ENCODE measurements at places on chromosomes 3 and 15. TPM values are rescaled to one million over a fixed set of nuclear protein-coding genes. Genes with fewer than 3 reads are reported as not detected.

- DNase-seq: no peak
Measured at GRCh38 chr3:114446600-114446999, 152.8 kb downstream of the TIGIT start.

DNA sequence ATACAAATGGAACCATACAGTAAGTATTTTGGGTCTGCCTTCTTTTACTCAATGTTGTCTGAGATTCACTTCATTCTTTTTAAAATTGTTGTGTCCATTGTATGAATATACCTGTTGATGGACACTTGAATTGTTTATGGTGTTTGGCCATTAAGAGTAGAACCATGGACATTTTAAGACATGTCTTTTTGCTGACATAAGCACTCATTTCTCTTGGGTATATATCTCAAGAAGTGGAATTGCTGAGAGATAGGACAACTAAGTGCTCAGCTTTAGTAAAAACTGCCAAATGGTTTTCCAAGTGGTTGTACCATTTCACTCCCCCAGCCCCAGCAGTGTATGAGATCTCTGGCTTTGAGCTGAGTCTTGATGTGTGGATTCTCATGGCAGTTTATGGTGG lies 28.2 kb downstream of the POMGNT2 start:
- no peak for DNase-seq

- no peak for DNase-seq
Measured at GRCh38 chr15:29344474-29344873, 74.9 kb upstream of the NSMCE3 start.

The COLQ gene
- 4.3 TPM for total RNA-seq

DNA sequence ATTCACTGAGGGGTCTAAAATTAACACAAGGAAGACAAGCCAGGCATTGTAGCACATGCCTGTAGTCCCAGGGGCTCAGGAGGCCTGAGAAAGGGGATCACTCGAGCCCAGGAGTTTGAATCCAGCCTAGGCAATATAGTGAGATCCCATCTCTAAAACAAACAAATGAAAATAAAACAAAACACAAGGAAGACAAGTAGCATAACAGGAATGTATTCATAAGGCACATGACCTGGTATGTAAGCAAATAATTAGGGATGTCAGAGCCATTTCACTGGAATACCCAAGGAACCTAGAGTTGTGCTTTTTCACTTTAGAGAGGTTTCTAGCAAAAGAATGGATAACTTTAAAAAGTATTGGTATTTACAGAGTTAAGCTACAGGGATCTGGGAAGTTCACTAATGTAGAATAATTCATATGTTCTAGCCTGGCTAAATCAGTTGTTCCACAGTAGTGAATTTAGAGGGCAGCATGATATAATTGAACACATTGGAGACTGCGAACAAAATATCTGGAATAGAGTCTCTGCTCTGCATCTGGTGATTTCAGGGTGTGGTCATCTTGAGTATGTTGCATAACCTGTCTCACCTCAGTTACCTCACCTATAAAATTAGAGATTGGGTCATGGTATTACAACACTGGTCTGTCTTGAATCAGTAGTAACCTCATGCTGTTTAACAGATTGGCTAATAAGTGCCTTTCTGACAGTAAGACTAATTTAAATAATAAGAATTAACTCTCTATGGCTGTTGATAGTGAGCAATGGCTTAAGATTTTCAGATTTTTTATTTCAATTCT lies 9.3 kb downstream of the GRAMD1C start:
- DNase-seq: no peak

- no peak for DNase-seq
Measured at GRCh38 chr15:42020713-42021273, at the start of gene PLA2G4E. Gene PLA2G4E, minus strand, starts transcription at chr15:42021042. Its CDS starts 12 bp downstream, at chr15:42021030.

DNA sequence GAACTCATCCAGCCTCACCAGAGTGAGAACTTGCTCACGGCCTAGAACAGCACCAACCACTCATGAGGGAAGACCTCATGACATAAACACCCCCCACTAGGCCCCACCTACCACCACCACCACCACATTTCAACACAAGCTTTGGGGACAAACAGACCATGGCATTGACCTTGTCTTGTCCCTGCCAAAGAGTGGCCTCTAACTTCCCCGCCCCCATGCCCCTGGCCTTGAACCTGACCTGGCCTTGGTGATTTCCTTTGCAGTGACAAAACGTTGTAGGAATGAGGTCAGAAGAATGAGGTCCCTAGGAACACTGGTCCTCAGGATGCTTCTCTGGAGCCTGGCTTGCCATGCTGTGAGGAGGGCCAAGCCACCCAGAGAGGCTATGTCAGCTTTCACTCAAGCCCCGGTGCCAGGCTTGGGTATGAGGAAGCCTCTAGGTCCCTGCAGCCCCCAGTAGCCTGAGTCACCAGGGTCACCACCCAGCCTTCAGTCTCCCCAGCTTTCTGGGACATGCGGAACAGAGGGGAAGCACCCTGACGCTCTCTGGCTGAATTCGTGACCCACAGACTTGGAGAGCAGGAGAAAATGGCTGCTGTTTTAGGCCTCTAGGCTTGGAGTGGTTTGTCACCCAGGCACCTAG lies 57.9 kb downstream of the TPRA1 start:
- DNase-seq: no peak

DNA sequence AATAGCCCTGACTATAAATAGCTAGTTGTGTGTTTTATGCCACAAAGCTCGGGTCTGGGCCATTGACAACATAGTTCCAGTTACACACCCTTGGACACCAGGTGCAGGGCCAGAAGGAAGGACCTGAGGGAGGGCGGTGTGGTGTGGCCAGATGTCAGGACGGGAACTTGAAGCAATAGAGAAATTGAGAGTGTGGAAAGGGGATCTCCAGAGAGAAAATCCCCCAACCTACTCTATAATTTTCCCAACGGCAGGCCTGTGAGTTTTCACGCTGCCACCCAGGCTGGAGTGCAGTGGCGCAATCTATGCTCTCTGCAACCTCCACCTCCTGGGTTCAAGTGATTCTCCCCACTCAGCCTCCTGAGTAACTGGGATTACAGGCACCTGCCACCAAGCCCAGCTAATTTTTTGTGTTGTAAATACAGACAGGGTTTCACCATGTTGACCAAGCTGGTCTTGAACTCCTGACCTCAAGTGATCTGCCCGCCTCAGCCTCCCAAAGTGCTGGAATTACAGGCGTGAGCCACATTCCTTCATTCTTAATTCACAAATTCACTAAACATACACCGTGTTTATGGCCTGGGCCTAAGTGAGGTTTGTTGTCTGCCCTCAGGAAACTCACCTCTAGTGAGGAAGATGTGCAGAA lies 70.8 kb upstream of the KLF13 start:
- DNase-seq: no peak

- no peak for DNase-seq
Measured at GRCh38 chr3:51141573-51141972, 243.5 kb upstream of the MANF start.

DNA sequence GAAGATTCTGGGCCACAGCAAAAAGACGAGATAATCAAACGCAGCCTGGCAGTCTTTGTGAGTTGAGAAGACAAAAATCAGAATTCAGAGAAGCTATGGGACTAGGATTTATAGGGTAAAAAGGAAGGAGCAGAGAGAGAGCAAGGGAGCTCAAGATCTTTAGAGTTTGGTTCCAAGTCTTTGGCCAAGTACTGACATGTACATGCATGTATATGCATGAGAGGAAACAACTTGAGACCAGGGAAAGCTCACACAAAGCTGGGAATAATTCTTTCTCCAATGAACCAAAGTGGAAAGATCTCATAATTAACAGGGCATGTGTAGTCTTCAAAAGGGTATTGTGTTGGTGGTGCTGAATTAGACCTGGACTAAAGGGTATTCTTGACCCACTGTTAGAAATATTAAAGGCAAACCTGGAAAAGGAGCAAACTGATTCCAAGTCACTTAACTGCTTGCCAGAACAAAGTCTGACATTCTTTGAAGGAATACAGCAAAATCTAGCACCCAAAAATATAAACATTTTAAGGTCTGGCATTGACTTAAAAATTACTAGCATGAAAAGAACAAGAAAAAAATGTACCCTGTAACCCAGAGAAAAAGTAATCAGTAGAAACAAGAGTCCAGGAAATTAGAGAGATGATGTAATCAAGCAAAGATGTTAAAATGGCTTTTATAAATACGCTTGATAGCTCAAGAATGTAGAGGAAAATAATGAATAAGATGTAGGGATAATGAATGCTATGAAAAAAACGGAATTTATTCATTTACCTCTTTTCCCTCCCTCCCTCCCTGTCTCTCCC lies 226.0 kb upstream of the CGNL1 start:
- DNase-seq: no peak

GRCh38 chr3:69179740-69180372 lies 57.5 kb upstream of the LMOD3 start:
- no peak for DNase-seq

The ACKR2 gene
- 8.9 TPM for total RNA-seq
